ENCODE measurements at places on chromosomes 7 and 10.

- DNase-seq: no peak
These were observed 214.0 kb upstream of the PRPS1L1 start for GRCh38 chr7:18241543-18242231.

GRCh38 chr10:122142641-122143237 lies 128.4 kb upstream of the BTBD16 start:
- DNase-seq: no peak

DNA sequence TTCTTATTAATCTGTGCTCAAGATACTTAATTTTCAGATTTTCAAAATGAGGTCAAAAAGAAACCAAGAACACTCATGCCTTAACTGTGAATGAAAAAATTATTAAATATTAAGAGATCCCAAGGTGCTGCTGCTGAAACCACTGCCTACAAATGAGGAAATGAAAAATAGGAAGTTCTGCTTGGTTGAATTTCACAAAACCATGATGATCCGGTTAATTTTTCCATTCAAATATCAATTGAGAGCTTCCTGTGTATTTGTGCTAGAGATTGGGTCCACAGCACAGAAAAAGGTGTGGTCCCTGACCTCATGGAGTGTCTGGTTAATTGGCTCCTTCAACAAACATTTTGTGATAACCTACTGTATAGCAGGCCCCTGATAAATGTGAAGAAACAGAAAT lies 132.7 kb upstream of the YAE1 start:
- DNase-seq: no peak

DNA sequence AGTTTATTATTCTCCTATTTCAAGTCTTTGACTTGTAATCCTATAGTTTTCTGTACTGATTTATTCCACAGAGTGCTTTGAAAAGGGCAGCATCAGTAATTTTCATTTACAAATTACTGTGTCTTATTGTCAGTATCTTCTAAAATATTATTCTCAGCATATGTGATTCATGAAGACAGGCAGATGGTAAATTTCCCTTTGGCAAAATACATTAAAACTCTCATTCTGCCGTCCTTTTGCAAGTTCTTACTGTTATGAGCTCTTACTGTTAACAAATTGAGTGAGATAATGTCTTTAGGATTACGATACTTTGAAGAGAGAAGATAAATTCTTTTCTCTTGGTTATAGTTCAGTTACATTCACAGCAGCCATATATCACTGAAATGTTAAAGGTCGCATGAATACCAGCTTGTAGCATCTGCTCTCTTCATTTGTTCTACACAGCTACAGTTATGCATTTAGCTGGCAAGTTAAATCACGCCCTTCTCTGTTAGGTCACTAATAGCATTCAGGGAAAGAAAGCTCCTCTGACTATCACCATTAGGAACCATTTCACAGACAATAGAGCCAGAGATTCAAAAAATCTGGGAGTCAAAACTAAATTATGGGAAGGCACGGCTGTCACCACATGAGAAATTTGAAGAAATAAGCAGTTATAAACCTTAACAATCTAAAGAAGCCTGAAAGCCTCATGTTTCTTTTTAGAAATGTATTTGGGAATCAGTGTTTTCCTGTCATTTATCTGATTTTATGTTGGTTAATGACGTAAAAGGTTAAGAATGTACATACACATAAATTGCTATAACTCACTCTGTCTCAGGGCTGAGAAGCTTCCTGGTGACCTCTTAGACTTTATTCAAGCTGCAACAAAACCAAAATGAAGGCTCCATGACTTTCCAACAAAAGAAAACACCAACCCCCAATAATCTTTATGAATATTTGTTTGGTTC lies 109.6 kb upstream of the SP4 start:
- no peak for DNase-seq

- DNase-seq: no peak
These were observed 17.7 kb downstream of the MDFIC start for GRCh38 chr7:114939484-114940097.

DNA sequence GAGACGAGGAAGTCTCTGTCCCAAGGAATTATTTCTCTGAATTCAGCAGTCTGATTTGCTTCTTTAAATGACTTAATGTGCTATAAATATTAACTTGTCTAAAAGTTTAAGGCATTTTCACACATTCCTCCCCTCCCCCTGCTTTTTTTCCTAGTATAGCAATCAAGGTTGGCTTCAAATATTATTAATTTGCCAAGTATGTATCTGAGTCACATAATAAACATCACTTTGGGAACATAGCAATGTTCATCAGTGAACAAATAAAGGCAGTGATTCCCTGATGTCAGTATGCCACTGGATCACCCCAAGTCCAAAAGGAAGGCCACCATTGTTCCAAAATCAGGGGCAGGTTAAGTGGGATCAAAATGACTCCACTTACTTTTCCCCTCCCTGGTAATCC lies 40.5 kb downstream of the PDE6C start:
- no peak for DNase-seq

- no peak for DNase-seq
These were observed 52.7 kb upstream of the LAMB1 start for GRCh38 chr7:108055611-108056021.

DNA sequence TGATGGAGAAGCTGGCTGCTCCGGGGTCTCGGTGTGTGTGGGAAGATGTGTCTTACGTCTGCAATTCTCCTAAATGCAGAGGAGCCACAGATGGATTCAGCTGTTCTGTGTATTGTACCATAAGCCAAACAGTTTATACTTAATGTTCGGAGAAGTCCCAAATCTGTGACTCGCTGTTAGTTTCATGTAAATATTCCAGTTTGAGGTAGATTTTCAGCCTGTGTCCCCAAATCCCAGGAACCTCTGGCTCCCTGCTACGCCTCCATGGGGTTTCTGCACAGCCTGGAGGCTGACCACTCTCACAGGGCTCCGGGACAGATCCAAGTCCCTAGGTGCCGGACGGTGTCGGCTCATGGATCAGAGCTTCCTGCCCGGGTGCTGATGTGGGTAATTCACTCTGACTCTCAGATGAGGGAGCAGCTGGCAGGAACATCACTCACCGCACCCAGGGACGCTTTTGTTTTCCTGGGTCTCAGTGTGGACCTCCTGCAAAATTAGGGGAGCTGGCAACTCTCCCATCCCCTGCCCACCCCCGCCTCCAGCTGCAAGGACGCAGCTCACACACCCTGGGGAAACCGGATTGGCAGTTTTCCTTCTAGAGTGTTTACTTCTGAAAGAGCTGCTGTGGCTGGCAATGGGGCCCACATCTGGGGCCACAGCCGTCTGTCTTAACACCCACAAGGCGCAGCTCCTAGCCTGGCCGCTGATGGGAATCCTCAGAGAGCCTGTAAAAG lies 421.1 kb upstream of the FOXK1 start:
- no peak for DNase-seq

- no peak for DNase-seq
These were observed 174.2 kb downstream of the PLXNA4 start for GRCh38 chr7:132402096-132402495.

GRCh38 chr10:111479966-111480365 lies 403.1 kb downstream of the ADRA2A start:
- no peak for DNase-seq

GRCh38 chr10:60819271-60819670 lies 41.0 kb downstream of the CDK1 start:
- DNase-seq: no peak

DNA sequence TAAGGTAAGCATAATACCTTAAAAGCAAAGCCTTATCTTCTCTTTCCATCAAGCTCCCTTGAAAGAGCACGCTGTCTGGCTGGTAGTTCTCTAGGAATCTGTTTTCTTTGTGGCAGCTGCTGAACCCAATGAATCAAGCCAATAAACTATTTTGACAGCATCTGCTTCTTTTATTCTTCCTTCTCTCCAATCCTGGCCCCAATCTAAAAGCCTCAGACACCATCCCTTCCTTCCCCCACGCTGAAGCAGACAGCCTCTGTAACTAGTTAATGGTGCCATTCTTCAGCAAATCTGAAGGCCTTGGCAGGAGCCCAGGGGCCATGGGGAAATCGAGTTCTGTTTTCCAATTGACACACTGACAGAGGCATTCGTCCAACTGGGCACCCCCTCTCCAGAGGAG lies 186.6 kb upstream of the LYZL1 start:
- no peak for DNase-seq

GRCh38 chr10:10958041-10958440 lies 59.6 kb upstream of the CELF2 start:
- DNase-seq: no peak

DNA sequence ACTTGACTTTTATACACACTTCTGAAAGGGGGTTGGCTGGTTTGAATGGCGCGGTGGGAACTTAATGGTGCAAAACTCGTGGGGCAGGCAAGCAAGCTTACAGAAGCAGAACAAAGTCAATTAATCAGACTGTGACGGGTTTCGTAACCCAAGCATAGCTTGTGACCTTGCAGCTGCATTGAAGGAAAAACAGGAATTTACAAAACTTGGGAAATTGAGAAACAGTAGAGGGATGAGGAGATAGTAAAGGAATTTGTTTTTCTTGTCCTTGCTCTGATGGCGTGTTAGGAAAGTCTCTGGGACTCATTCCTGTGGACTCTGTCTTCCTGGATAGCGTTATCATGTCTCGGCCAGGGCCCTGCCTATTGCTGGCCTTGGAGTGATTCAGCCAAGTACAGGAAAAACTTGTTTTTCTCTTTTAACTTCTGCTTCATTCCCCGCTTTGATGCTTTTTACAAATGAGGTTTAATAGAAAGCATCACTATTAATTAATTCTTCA lies 220.0 kb upstream of the KCND2 start:
- DNase-seq: no peak

DNA sequence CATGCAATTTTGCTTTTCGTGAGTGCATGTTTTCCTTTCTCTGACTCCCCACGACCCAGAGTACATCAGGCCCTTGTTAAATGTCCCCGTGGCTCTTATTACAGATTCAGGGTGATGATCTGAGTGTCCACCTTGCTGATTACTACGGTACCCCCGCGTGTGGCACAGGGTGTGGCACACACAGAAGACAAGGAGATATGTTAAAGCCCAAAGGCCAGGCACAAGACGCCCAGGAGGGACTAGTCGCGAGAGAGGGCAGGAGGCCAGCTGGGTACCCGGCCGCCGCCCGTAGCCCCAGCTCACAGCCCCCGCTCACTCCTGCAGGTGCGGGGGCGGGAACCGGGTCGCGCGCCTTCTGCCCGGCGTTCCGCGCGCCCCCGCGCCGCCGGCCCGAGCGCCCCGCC lies 281 bp upstream of the EXOC6 start:
- no peak for DNase-seq

- DNase-seq: no peak
These were observed 116.4 kb upstream of the HGF start for GRCh38 chr7:81886211-81886764.

GRCh38 chr7:15313361-15313760 lies 248.5 kb downstream of the AGMO start:
- DNase-seq: no peak

- DNase-seq: no peak
These were observed 5.7 kb downstream of the OSBPL3 start for GRCh38 chr7:24974026-24974832.

- DNase-seq: no peak
These were observed 1.1 kb upstream of the CSGALNACT2 start for GRCh38 chr10:43136995-43137716.

DNA sequence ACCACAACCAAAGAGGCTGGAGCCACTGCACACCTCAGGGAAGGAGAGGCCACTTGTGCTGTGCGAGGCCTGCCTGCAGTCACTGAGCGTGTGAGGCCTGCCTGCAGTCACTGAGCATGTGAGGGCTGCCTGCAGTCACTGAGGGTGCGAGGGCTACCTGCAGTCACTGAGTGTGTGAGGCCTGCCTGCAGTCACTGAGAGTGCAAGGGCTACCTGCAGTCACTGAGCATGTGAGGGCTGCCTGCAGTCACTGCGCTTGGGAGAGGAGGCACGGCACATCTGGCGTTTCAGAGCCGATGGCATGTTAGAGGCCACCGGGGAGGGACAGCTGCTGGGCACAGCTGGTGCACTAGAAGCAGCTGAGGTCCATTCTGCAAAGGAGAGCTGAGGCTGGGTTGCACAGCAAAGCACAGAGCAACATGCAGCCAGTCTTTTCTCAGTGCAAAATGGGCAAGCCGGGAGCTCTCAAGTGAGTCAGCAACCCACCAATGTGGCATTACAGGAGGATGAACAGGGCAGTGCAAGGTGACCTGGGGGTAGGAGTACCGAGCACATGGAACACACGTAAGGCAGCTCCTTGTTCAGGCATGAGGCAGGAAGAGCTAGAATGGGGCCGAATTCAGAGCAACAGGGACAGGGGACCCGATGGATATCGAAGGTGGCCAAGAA lies 540.1 kb downstream of the PTPRN2 start:
- DNase-seq: no peak

DNA sequence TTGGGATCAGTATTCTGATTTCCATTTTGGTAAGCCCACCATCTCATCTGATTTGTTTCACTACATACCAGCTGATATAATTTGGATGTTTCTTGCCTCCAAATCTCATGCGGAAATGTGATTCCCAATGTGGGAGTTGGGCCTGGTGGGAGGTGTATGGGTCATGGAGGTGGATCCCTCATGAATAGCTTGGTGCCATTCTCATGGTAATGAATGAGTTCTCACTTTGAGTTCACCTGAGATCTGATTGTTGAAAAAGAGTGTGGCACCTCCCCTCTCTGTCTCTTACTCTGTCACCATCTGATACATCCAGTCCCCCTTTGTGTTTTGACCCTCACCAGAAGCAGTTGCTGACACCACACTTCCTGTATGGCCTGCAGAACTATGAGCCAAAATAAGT lies 347.3 kb downstream of the ARL4A start:
- no peak for DNase-seq

DNA sequence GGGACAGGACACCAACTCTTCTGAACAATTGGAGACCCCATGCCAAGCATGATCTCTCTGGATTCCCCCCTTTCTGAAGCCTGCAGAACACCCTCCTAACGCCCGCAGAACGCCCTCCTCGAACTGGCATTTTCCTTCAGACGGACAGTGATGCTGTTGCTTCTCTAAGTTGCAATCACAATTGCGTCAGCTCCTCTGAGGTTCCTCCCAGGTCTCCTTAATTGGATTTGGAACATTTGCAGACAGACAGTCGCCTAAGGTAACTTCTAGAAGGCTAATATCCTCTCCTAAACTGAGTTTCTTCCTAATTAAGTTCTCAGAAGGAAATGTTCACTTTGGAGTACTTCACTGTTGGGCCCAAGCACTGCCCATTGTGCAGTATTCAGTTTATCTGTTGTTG lies 20.5 kb upstream of the SERPINE1 start:
- no peak for DNase-seq

DNA sequence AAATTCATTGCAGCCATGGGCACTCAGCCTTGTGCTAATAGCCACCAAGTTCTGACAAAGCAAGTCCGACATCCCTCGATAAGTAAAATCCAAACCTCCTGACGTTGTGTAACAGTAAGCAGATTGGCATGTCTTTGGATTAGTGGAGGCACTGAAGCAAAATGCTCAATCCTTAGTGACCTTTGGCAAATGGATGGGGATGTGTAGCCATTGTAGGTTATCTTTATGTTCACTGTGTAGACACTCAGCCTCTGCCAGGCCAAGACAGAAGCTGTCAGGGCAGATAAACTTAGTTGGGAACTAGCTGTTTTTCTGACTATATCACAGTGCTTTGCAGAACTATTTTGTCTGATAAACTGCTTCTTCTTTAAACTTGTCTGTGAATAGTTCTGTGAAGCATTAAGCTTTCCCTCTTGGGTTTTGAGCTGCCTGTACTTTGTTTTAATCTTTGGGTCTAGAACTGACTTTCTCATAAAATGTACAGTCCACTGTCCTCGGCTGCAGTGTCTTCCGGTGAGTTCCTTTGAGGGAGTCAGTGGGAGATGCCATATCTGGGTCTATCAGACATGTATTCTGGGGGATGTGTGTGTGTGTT lies 220.8 kb downstream of the LRMDA start:
- DNase-seq: no peak

All from NCI-H1417 treated with DMSO at 0.1 percent for 48 hours (cell line).